ENCODE measurements at places on chromosomes 12 and 14.

DNA sequence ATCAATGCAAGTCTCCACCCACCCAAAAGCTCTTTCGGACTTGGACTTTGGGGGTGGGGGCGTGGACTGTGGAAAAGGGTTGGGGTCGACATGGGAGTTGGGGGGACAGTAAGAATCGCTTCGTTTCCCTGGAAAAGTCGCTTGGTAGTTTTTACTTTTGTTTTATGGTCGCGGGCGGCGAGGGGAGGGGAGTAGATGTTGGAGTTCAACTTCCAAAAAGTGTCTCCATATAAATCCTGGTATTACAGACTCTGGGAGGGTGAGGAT is 568 bp upstream of the BCL11B start:
- no peak for DNase-seq

DNA sequence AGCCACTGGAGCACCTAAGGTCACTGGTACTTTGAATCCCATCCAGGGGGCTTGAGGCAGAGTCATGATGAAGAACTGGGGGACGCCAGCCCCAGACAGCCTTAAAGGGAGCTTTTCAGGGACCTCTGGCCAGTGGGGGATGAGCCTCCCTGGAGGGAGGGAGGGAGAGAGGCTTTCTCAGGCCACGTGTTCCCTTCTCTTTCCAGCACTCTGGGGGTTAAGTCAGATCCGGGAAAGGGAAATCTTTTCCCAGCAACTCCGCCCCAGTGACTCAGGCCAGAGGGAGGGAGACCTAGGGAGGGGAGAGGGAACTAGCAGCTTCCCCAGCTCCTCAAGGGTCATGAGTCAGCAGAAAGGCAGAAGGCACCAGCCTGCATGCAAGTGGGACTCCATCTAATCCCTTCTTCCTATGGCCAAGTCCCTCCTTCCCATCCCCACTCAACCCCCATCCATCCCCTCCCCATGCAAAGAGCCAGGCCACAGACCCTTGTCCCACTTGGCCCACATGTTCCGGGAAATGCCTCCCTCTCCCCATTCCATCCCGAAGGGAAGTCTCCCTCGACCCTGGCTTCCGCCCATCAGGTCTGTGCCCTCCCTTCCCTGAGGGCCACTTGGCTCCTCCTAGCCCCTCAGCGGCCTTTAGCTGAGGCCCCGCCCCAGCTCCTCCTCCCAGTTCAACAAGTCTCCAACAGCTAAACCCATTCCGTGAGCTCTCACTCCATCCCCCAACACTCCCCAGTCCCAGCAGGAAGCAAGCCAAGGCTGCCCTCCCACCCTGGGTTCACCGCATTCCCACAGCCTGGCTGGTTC is 5.6 kb downstream of the TNFRSF1A start:
- peak; percentile 96 for DNase-seq

DNA sequence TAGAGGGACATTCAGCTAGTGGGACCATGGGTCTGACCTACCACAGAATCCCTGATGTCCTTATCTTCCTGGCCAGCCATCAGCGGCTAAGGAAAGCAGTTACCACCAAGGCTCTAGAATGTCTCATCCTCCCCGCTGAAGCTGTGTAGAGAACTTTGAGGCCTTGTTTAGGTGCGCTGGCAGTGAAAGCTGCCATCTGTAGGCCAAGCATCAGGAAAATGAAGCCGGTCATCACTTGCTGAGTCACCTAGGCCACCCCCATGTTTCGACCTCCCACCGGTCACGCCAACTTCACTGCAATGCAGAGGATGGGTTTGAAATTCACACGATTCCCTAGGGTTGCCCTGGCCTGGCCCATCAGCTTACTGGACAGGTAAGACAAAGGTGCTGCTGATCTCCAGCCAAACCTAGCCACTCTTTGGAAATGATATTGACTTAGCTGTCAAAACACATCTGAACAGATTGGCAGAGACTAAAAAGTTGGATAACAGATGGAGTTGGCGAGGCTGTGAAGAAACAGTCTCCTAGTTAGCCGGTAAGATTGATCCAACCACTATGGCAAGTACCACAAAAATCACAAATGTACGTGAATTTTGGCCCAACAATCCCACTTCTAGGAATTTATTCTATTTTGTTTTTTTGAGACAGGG is 52.0 kb downstream of the NOS1 start:
- DNase-seq, result no peak

DNA sequence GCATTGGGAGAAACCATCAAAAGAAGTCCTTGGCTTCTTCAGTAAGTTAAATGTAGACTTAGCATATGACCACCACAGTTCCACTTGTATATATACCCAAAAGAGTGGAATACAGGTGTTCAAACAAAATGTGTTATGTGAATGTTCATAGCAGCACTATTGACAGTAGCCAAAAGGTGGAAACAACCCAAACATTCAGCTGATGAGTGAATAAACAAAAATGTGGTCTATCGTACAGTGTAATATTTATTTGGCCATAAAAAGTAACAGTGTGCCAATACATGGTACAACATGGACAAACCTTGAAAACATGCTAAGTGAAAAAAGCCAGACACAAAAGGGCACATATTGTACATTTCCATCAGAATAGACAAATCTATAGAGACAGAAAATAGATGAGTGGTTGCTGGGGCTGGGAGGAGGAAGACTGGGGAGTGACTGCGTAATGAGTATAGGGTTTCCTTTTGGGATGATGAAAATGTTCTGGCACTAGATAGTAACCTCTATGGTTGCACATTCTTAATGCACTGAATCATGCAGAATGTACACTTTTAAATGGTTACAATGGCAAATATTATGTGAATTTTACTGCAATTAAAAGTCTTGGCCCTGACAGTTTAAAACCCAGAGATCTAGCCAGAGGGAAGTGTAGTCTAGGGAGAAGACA is 5.5 kb downstream of the ERP29 start:
- DNase-seq, result no peak

- DNase-seq, result peak; percentile 47
Measured at GRCh38 chr12:51874000-51874399, 13.9 kb upstream of the ANKRD33 start.

DNA sequence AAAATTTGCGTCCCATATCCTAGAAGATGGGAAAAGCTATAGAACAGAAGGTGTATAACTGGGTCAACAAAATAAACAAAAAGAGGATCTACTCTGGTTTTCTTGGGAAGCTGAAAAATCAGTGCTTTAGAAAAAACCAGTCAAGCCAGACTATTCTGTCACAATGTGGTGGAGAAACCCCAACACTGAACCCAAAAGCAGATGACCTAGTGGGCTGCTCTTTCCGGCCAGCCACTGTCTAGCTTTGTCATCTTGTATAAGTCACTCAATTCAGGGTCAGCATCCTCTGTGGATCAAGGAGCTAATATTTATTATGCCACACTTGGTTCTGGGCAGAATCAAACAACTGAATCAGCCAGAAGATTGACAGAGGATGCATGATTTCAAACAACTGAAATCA is 26.6 kb upstream of the TMCC3 start:
- DNase-seq, result no peak
